ENCODE measurements at places on chromosomes 2 and 18. TPM values are rescaled to one million over a fixed set of nuclear protein-coding genes. Genes with fewer than 3 reads are reported as not detected.

The EHD3 gene
- 11.0 TPM for total RNA-seq

The PCARE gene
- total RNA-seq, result 0.95 TPM

The UPP2 gene
- total RNA-seq, result not detected

The AMER3 gene
- not detected for total RNA-seq

The TNFAIP6 gene
- total RNA-seq, result 2.1 TPM

The SLC9A4 gene
- total RNA-seq, result not detected

All from lower lobe of right lung (tissue), 2 donors.